ENCODE measurements at places on chromosomes 6 and 20. TPM values are rescaled to one million over a fixed set of nuclear protein-coding genes. Genes with fewer than 3 reads are reported as not detected.

- DNase-seq: no peak
Observed at GRCh38 chr20:61764471-61765025, 301.1 kb downstream of the TAF4 start.

GRCh38 chr20:40578961-40579360 is 110.1 kb downstream of the MAFB start:
- no peak for DNase-seq

DNA sequence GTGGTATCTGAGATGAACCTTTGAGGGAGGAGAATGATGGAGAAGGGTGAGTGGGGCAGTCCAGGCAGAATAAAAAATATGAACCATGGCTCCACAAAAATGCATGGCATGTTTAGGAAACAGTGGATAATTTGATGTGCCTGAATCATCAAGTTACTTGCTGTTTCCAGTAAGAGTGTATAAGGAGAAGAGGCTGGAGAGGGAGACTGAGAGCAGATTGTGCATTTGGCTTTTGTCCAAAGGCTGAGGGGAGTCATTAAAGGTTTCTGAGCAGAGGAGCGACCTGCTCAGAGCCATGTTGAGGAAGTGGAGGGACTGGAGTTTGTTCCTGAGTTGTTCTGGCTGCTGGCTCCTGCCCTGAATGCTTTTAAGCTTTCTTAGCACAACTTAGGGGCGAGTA is 6.1 kb downstream of the MMP24 start:
- no peak for DNase-seq

GRCh38 chr20:38303908-38304379 is at the start of gene BPI:
BPI (plus strand) TSS chr20:38304156; CDS start chr20:38304224, 68 bp downstream.
- no peak for DNase-seq

GRCh38 chr6:22041797-22042480 is 254.9 kb downstream of the PRL start:
- no peak for DNase-seq

- DNase-seq: no peak
Observed at GRCh38 chr6:17768388-17768787, 61.7 kb upstream of the NUP153 start.

- no peak for DNase-seq
Observed at GRCh38 chr6:52207066-52207465, 20.9 kb downstream of the IL17A start.

- DNase-seq: no peak
Observed at GRCh38 chr6:35343092-35343834, 905 bp downstream of the PPARD start.

GRCh38 chr20:635893-636338 is 17.1 kb downstream of the SRXN1 start:
- no peak for DNase-seq

GRCh38 chr20:31494131-31494530 is 19.0 kb downstream of the REM1 start:
- DNase-seq: no peak

- DNase-seq: no peak
Observed at GRCh38 chr6:106918115-106918514, 56.4 kb downstream of the CD24 start.

- DNase-seq: no peak
Observed at GRCh38 chr6:83096791-83097190, 29.3 kb downstream of the DOP1A start.

GRCh38 chr6:5582762-5583161 is 321.4 kb downstream of the FARS2 start:
- no peak for DNase-seq

DNA sequence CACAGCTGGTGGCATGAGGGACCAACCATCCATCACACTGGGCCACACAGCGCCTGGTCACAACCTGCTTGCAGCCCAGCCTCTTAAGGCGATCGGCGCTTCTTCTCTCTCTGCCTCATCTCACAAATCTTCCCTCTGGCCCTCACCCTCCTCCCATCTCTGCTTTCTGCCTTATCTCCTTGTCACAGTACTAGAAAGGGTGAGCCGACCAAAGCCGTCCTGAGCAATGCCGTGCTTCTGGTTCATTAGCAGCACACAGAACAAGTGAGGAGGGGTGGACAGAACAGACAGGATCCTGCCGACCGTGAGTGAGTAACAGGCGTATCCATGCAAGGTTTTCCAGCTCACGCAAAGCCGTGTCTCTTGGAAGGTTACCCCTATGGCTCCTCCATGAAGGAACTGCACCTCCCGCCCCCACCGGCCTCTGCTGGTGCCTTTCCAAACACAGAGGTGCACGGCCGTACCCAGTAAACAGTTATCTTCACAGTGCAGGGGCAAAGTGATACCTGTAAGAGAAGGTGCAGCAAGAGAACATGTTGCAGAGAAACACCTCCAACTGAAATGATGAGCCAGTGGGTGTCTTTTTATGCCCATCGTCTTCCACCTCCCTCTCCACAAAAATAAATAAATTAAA is 331.7 kb downstream of the FARS2 start:
- no peak for DNase-seq

DNA sequence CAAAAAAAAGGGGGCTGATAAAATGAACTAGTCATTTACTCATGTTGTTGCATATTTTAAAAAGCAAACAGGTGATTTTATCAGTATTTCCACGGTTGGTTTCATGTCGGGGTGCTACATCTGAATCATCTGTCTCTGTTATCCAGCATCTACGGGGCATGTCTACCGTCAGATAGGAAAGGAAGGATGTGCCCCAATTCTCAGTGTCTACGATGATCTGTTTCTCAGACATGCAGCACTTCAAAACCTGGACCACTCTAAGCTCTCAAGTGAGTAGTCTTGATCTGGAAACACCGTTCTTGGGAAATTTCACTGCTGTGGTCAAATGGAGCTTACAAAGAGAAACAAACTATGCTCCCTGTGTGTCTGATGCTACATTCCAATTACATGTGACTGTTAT is 240.3 kb upstream of the TAB2 start:
- no peak for DNase-seq

- no peak for DNase-seq
Observed at GRCh38 chr20:38986663-38987062, 24.5 kb downstream of the DHX35 start.

DNA sequence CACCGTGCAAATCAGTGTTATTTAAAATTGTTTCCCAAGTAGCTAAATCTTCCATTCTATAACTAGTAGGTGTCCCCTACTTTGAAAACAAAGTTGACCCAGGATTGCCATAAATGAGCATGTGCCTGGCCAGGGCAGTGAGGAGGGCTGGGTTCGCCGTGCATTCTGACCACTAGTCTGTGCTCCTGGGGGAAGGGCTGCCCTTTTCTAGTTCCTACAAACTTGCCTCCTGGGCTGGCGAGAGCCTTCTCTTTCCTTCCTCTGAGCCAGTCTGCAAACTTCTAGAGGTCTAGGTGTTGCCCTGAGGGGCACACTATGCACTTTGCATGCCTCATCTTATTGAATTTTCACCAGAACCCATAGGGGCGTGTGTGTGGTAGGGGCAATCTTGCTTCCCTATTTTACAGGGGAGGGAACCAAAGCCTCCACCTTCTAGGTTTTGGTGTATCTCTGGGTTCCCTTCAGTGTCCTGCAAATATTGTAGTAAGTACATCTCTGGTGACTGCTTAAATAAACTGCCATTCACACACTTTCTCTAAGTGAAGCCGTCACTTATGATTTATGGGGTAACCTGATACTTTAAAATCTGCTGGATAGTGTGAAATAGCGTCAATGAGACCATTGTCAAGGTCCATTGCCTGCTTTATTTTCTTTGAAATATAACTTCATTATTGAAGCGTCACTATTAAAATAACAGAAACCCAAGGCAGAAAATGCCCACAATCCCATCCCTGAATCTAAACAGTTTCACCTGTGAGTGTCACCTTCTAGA is 42.2 kb downstream of the CDH26 start:
- no peak for DNase-seq

- DNase-seq: no peak
Observed at GRCh38 chr20:24585796-24586522, 116.5 kb downstream of the SYNDIG1 start.

GRCh38 chr20:13991311-13991710 is 897 bp upstream of the SEL1L2 start:
- no peak for DNase-seq

GRCh38 chr6:73145690-73146089 is 79.6 kb downstream of the KHDC1L start:
- no peak for DNase-seq

DNA sequence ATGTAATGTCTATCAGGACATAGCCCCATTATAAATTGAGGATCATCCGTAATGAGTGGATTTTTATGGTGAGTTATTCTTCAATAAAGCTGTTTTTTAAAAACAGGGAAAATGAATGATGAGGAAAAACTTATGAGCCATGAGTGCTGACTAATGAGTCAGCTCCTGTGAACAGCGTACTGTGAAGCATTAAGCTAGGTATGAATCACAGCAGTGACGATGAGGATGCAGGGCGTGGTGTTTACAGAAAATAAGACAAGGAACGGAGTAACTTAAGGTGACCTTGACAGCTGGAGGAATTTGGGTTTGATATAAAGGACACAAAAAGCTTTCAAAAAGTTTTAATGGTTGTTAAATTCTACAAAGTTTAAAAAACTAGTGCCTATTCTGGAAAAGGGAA is 96.3 kb downstream of the FOXF2 start:
- no peak for DNase-seq

DNA sequence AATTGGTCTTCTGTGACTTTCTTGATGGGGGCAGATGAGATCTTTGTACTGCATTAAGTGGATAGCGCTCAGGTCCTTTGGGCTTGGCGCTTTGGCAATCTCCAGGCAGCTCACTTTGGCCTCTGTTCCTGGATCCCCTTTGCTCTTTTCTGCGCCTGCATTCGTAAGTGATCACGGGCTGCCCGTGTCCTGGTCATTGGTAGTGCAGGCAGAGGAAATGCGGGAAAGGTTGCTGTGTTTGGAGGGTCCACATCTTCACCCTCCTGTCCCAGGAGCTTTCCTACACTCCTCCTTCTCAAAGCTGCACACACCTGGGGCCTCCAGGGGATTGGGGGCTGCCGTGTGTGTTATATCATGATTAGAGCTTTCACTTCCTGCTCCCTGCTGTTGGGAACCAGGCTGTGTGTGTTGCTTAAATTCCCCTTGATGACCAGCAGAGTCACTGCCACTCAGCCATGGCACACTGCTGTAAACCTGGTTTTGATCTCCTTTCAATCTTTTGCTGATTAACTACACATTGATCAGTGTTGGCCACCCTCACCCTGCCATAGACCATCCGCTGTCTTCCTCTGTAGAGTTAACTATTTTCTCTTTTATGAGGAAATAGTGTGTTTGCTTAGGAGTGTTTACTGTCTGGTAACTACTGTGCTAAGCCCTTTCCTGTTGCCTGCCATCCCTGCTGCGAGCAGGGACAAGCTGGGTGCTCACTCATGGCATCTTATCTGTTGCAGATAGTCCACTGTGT is 13.0 kb upstream of the SNHG17 start:
- no peak for DNase-seq

- DNase-seq: no peak
Observed at GRCh38 chr6:151436802-151437201, 15.1 kb downstream of the RMND1 start.

DNA sequence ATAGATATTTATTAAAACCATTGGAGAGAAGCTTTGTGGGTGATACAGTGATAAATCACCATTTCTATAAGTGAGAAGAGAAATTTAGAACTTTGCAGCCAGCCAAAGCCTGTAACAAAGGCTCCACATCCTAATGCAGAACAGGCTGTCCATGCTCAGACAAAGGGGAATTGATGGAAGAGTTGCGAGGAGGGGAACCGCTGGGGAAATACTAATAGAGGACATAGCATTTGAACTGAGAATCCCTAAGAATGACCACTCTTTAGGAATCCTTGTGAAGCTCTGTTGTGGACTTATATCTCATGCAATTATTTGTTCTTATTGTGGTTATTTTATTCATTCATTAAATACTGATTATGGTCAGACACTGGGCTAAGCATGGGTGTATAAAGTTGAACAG is 167.8 kb downstream of the PHF3 start:
- no peak for DNase-seq

- DNase-seq: no peak
Observed at GRCh38 chr6:87656857-87657256, 45.2 kb downstream of the AKIRIN2 start.

- DNase-seq: no peak
Observed at GRCh38 chr6:2754393-2754792, 3.7 kb upstream of the MYLK4 start.

- no peak for DNase-seq
Observed at GRCh38 chr6:90502381-90502780, 84.5 kb downstream of the MAP3K7 start.

The CCDC170 gene
- 4.1 TPM for total RNA-seq

The LTB gene
- 5.5 TPM for total RNA-seq

The TRIM40 gene
- total RNA-seq: not detected

The SLC35F1 gene
- 0.74 TPM for total RNA-seq

The NOX3 gene
- not detected for total RNA-seq

The MOG gene
- not detected for total RNA-seq

The ULBP2 gene
- 2.5 TPM for total RNA-seq

The PHACTR3 gene
- total RNA-seq: 10.6 TPM

The FAM209B gene
- total RNA-seq: not detected

The ENPP5 gene
- 1.4 TPM for total RNA-seq

The TSBP1 gene
- total RNA-seq: not detected

Data from omental fat pad (tissue), 4 donors.